ENCODE measurements at places on chromosomes 4 and X. TPM values are rescaled to one million over a fixed set of nuclear protein-coding genes. Genes with fewer than 3 reads are reported as not detected.

GRCh38 chr4:152696764-152697261 lies 17.0 kb upstream of the TMEM154 start:
- DNase-seq, result peak; percentile 84

DNA sequence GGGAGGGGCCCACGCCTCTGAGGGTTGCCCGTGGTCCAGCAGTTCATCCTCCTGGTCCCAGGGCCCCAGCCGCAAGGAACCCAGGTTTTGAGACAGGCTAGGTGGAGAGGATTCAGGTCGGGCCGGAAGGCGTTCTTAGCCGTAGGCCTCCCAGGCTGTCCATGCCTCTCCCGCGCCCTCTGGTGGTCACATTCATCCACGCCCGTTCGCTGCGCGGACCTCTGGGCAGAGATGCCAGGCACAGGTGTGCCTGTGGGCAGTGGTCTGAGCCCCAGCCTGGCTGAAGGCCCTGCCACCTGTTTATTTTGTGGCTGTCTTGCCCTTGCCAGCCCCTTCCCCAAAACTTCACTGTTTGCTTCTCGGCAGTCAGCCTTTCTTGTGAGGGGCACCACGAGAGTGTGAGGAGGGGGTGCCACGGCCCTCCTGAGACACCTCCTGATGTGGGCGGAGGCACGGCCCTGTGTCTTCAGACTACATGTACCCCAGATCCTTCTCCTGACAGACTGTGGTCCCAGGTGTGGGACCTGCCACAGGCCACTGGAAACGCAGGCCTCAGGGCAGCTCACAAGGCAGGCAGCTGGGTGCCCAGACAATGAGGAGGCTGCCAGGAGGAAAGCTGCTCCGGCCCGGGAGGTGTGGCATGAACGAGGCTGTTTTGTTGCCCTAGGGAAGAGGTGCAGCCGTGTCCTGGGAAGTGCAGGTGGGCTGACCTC lies 5.0 kb downstream of the UVSSA start:
- DNase-seq, result peak; percentile 97

The ADH7 gene
- not detected for total RNA-seq

The MPP1 gene
- 22.4 TPM for total RNA-seq

The NPY1R gene
- total RNA-seq, result not detected

The FGFBP2 gene
- total RNA-seq, result 2.0 TPM

The SMIM20 gene
- 18.9 TPM for total RNA-seq

The PCYT1B gene
- total RNA-seq, result 0.14 TPM
